ENCODE measurements at places on chromosomes 2 and 18.
A peak's percentile ranks its signal among the peaks of the same experiment; 100 is the strongest.

- peak; percentile 54 for DNase-seq
These were observed 726.8 kb upstream of the DDX18 start for GRCh38 chr2:117087535-117088291.

- no peak for DNase-seq
These were observed 143.4 kb upstream of the SMAD7 start for GRCh38 chr18:49094136-49094535.

GRCh38 chr2:200905618-200906296 lies 16.6 kb downstream of the NIF3L1 start:
- DNase-seq = peak; percentile 65

- DNase-seq = no peak
These were observed 50.5 kb upstream of the NT5C1B start for GRCh38 chr2:18639756-18640453.

DNA sequence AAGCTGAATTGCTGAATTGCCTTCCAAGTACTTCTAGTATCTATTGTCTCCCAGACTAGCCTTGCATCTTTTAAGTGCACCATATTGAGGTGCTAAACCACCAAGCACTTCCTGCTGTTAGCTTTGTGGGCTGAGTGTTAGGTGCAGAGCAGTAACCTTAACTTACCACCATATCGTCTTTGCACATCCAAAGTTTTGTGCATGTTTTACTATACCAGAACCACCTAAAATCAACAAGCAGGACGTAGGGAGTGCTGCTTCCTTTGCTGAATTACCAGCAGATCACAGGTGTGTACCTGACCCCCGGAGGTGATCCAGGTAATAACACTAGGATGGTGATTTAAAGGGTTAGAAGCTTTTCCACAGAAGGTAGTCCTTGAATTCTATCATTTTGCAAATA lies 359.9 kb upstream of the HNRNPA3 start:
- DNase-seq = no peak

DNA sequence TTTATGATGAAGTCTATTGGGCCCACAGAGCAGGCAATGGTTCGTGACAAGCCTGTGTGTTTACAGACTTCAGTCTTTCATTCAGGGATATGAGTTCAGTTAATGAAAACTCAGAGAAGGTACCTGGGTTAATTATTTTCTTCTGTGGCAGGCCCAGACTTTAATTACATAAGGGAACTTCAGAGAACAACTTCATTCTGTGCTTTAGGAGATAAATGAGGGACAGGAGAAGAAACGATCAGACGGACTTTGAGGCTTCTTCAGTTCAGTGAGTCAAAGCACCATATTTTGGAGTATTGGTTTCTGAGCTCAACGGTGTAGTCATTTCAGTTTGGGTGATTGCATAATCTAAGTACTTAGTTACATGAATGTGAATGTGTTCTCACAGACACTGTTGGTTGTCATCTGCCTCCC lies 203.0 kb upstream of the KCNJ3 start:
- no peak for DNase-seq

GRCh38 chr2:196974970-196975369 lies 48.5 kb upstream of the PGAP1 start:
- DNase-seq = no peak

- DNase-seq = no peak
These were observed 397.6 kb downstream of the ZNF521 start for GRCh38 chr18:24954341-24954740.

DNA sequence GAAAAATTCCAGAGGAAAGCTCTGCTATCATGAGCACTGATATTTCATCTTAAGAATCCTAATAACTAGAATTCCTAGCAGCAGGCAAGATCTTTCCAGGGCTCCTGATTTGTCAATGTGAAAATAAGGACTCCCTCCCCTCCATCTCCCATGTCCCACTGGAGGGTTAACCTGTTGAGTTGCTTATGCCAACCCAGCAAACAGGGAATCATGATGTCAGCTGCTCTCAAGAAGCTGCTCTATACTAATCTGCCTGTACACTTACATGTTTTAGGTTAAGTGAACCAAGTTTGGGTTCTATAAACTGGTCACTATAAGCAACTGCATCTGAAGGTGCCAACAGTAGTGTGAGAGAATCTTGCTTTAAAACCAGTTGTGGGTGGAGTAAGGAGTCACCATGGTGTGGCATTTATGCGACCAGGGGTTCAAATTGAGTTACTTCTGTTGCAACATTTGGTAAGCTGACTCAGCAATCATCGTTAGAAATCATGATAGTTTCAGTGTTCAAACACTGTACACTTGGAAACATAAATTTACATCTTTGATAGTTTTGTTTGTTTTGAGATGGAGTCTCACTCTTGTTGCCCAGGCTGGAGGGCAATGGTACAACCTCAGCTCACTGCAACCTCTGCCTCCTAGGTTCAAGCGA lies 53.4 kb downstream of the STK25 start:
- no peak for DNase-seq

- no peak for DNase-seq
These were observed 49.7 kb downstream of the APOB start for GRCh38 chr2:20994130-20994529.

GRCh38 chr2:5367321-5367720 lies 324.9 kb upstream of the SOX11 start:
- no peak for DNase-seq

DNA sequence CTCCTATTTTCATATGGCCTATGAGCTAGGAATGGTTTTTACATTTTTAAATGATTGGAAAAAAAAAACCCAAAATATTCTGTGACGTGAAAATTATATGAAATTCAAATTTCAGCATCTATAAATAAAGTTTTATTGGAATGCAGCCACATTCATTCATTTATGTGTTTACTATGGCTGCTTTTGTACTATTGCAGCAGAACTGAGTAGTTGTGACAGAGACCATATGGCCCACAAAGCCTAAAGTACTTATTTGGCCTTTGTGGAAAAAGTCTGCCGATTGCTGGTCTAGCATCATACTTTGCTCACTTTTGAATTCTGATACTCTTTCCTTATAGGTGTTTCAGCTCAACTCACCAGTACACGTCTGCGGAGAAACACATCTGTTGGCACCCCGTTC lies 39.0 kb downstream of the MYO3B start:
- DNase-seq = no peak

GRCh38 chr18:78296166-78296565 lies 683.5 kb upstream of the SALL3 start:
- no peak for DNase-seq

GRCh38 chr2:134232461-134232860 lies 21.4 kb upstream of the MGAT5 start:
- DNase-seq = no peak

DNA sequence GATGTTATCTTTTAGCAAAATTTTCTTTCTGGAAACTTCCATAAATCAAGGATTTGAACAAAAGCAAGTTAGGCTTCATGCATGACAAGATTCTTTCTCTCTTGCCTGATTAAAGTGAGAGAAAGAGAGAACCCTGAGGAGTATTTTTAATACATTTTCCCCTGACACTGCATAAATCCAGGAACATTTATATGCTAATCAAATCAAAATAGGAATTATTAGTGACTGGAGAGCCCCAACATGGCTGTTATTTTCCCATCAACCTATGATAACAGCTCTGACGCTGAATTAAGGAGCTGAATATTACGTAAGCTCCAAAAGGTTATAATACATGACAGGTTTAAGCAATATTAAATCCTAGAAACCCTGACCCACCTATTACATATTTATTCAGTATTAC lies 930.2 kb upstream of the PIK3C3 start:
- DNase-seq = no peak

DNA sequence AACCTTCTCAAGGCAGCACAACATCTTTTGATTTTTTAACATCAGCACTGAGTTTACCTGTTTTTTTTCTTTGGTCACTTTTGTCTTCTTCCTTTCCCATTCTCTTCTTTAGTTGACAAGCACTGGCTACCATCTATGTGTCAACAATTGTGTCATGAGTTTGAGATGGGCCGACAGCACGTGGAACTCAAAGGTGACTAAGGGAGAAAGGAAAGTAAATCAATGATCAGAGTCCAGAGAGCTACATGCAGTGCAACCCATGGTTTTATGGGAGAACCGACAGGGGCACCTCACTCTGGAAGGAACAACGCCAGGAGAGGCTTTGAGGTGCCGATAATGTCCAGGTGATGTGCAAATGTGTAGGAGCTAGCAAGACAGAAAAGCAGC lies 755.5 kb downstream of the RNF144A start:
- DNase-seq = no peak

- no peak for DNase-seq
These were observed 67.0 kb upstream of the ITGB6 start for GRCh38 chr2:160267022-160267421.

GRCh38 chr2:236171181-236171679 lies 3.0 kb upstream of the GBX2 start:
- DNase-seq = peak; percentile 58

- no peak for DNase-seq
These were observed 11.5 kb downstream of the CD226 start for GRCh38 chr18:69936191-69936558.

DNA sequence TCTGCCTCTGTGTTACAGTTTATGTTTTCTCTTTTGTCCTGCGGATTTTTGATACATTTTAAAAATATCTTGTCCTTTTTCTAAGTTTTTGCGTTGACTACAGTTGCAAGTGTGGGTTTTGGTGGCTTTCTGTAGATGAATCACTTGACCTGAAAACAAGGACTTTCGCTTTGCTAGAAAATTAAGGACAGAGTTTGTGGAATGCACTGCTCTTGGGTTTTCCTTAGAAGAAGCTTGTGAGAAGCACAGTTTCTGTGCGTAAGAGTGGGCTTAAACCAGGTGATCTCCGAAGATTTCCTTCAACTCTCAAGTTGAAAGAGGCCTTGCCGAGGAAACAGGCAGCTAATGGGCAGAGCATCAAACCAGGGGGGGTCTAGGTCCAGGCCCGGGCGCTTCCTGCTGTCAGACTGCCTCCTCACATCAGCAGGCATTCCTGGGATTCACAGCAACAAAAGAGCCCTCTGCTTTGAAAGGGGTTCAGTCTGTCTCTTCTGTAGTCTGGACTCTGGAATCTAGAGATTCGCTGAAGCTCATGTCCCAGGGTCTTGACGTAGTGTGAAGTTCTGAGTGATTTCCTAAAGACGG lies 17.3 kb downstream of the NCK2 start:
- DNase-seq = peak; percentile 66

GRCh38 chr2:138724327-138724726 lies 55.9 kb downstream of the NXPH2 start:
- peak; percentile 50 for DNase-seq

- DNase-seq = no peak
These were observed 938.1 kb downstream of the CPS1 start for GRCh38 chr2:211494536-211494935.

GRCh38 chr2:113085542-113085941 lies 17.8 kb downstream of the IL1F10 start:
- DNase-seq = no peak

GRCh38 chr2:229868794-229869193 lies 53.0 kb downstream of the TRIP12 start:
- DNase-seq = no peak

DNA sequence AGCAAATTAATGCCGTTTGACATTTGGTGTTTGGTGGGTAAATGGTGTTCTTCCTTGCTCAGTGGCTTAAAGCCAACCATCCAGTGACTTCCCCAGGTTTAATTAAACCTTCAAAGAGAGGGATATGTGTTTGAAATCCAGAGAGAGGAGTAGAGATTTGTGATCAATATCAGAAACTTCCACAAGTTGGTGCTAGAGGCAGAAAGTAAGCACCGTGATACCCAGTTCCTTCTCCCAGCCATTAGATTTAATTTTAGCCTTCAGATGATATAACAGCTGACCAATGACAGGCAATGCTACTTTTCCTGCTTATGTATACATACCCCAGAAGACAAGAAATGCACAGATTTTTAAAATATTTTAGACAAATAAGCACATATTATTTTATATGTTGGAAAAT lies 398.5 kb downstream of the CDH2 start:
- DNase-seq = no peak
